T-helper 22 cell (primary cell): ENCODE measurements at places on chromosomes 6 and 20.

- DNase-seq: no peak
Observed at GRCh38 chr6:83167726-83168278, 25.3 kb downstream of the PGM3 start.

GRCh38 chr6:79821859-79822258 is 125.5 kb downstream of the ELOVL4 start:
- DNase-seq: no peak

GRCh38 chr6:28368522-28368921 is 18.8 kb downstream of the ZKSCAN3 start:
- no peak for DNase-seq

DNA sequence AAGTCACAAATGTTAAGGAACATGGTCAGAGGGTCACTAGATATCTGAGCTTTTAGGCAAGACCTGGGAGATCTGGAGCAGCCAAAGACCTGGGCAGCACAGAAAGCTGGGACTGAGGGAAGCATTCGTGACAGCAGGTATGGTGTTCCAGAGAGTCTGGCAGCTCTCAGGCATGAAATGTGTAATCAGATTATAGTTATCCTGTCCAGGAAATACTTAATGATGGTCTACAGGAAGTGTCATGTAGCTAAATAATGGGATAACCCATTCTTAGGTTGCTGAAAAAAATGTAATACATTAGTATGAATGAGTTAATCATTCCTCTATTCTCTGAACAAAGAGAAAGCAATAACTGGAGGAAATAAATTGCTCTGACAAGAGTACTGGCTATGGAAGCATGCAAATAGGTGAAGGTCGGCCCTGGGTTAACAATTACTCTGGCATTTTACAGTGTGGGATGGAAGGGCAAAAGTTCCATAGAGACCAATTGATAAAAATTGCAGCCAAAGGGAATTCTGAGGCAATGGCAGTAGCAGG is 740.5 kb downstream of the CBLN4 start:
- DNase-seq: no peak

- DNase-seq: no peak
Observed at GRCh38 chr6:46918806-46919205, 2.9 kb downstream of the ADGRF5 start.

GRCh38 chr6:36594816-36595643 is 868 bp downstream of the SRSF3 start:
- DNase-seq: no peak

GRCh38 chr6:168116975-168117899 is 38.2 kb upstream of the FRMD1 start:
- no peak for DNase-seq

GRCh38 chr20:44532981-44533331 is 11.1 kb upstream of the SERINC3 start:
- no peak for DNase-seq

DNA sequence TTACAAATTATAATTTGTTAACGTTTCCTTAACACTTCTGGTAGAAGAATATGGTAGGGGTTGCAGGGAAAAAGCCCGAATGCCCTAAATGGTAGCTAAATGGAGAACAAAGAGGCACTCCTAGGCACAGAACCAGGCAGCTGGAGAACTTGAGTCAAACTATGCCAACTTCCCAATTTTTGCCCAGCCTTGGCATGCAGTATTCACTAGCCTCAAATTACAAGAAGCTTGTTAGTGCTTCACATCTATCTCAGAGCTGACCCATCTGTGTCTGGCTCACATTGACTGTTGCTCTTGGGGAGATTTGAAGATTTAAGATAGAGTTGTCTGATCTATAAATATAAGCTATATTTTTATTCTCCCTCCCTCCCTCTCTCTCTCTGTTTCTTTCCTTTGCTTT is 19.4 kb upstream of the LRFN2 start:
- no peak for DNase-seq

- no peak for DNase-seq
Observed at GRCh38 chr6:1287103-1287591, 24.8 kb upstream of the FOXQ1 start.

DNA sequence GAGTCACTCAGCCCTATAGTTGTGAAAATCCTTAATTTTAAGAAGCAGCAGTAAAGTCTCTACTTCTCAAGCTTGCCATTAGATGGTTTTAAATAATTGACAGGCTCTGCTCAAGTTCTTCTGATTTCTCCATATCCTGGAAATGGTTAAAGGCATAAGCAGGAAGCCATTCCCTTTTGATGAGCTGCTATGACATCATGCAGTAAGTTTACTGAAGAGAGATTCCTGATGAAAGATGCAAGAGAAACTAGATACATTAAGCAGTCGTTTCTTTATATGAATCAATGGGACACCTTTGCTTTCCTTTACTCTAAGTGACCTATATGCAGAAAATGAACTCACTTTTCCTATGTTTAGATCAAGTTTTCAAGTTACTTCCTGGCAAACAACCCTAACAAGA is 9.8 kb downstream of the POPDC3 start:
- DNase-seq: no peak

- DNase-seq: no peak
Observed at GRCh38 chr20:10558635-10559187, 115.1 kb downstream of the JAG1 start.

DNA sequence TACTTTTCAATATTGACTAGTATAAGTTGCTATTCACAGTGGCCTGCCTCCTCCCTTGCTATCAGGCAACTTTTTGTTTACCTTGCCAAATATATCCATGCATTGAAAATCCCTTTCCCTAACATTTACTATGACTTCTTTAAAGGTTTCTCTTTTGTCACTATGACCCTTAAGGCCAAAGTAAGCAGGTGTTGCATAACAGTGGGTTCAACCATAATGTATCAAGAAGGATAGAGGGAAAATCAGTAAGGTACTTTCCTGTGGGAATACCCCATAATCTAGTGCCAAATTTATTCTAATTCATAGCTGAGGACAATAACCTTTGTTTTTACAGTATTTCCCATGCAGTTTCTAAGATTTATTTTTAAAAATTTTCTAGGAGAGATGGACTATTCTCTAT is 527.6 kb downstream of the CDKAL1 start:
- no peak for DNase-seq

- no peak for DNase-seq
Observed at GRCh38 chr6:78593898-78594667, 273.3 kb upstream of the IRAK1BP1 start.

DNA sequence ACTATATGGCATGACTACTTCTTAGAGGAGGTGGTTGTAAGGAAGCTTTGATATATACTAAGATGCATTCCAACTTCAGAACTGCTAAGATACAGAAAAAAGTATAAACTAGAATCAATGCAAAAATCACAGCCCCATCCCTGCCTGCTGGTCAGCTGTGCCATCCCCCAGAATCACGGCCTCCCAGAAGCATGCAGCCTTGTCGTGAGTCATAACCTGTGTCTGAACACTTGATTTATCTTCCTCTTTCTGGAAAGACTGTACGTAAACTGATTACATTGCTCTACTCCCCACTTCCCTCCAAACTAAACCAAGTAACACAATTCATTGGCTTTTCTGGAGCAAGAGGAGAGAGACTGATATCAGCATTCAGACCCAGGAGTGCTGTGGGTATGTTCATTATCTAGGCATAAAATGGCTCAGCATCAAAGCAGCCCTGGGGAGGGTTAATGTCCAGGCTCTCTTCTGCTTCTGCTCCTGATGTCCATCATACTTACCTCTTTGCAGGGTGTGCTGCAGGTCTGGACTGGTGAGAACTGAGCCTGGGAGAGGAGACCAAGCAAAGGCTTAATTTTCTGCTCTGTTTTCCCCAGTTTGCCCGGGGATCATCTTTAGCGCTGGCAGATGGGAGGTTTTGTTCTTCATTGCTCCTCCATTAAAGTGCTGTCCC is 18.4 kb downstream of the SCP2D1 start:
- DNase-seq: no peak

DNA sequence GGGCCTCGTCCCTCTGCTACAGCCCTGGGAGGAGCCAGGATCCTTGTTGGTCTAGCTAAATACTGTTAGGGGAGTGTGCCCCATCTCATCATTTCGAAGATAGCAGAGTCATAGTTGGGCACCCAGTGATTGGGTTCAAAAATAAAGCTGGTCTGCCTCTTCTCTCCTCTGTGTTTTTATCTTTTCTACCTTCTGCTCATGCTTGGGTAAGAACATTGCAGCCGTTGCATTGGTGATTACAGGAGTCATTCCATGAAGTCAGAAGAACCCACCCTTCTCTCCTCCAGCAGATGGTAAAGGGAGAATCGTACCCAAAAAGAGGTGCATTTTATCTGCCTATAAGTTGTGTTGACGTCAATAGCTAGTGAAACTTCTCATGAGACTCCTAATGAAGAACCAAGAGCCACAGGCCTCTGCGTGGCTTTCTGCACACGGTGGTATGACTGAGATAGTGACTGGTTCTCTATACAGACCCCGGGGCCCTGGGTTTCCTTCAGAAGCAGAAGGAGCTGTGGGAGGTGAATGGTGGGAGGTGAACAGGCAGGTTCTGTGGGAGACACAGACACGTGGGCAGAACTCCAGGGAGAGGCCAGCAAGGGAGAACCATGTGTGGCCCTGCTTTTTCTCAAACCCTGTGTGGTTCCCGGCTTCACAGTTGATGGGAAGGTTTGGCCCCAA is 5.7 kb upstream of the FAM209A start:
- no peak for DNase-seq

DNA sequence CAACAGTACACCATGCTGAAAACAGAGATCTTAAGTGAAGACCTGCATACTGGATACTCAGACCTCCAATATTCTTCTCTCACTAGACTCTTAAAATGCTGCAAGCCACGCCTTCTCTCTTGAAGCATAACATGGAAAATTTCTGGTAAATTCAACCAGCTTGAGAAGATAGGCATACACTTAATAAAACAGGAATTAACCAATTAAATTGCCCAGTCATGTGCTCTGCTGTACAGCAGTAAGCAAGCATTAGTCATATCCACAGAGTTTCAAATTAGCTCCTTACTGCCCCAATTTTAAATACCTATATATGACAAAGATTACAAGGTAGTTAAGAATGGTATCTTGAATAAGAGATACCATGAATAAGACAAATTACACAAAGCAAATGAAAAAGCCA is 53.8 kb downstream of the C6orf58 start:
- DNase-seq: no peak

DNA sequence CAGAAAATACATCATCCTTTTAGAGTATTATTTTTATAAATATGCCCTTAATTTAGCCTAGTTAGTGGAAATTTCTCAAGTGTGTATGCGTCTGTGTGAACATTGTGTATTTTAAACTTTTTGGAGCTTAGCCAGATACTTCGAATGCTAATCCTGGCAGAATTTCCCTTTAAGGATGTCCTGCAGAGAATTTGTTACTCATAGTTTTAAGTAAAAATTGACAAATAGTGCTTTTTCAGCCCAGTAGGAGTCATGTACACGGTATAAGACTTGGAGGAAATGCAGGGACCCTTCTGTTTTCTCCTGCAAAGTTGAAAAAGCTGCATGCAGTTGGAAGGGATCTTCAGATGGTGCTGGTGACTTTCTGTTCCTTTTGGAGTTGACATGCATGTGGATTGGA is at the start of gene FHL5:
Gene FHL5 (plus strand): TSS at position 243 of the 400 bp plus-strand sequence. CDS start 40,486 bp downstream, outside the sequence.
- DNase-seq: no peak

- no peak for DNase-seq
Observed at GRCh38 chr6:1383729-1384548, 5.4 kb upstream of the FOXF2 start.

- DNase-seq: no peak
Observed at GRCh38 chr20:48609491-48609978, 218.3 kb downstream of the PREX1 start.

DNA sequence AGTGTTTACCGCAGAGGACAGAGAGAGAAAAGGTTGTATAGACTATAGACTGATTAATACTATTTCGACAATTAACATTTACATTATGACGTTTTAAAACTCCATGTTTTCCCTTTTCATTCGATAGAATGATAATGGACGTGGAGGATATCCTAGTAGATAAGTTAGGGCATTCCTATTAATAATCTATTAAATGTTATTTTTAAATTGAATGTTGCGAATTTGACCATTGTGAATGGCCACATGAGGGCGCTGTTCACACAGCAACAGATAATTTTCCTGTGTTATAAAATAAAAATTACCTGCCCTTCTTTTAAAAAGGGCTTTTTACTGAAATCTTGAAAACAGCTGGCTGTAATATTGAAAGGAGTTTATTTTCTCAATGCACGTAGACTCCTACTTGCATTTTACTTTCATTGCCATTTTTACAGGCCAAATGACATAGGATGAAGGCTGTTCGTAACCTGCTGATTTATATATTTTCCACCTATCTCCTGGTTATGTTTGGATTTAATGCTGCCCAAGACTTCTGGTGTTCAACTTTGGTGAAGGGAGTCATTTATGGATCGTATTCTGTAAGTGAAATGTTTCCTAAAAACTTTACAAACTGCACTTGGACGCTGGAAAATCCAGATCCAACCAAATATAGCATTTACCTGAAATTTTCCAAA is 3.3 kb downstream of the ADGRB3 start:
- DNase-seq: no peak

- DNase-seq: no peak
Observed at GRCh38 chr6:160088069-160088783, 33.4 kb upstream of the SLC22A1 start.

DNA sequence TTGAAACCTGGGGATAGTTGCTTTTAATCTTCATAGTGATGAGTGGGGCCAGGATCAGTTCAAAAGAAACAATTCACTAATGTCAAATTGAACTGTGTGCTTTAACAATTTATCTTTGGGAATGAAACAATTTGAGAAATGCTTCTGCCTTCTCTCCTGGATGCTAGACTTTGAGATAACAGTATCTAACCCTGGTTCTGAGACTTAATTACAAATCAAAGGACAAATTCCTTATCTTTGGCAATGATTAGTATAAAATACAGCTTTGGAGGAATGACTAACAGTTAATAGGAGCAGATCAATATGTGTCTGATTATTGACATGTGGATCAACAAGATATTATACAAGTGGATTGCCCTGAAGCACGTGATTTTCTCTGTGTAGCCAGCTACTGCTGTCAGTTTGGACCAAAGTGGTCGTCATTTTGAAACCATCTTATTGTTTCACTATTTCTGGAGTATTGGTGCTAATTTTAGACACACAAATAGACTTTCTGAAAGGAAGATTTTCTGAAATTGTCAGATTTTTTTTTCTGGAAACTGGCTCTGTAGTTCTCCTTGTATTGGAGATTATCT is 6.2 kb upstream of the FLRT3 start:
- no peak for DNase-seq

GRCh38 chr20:13384132-13384531 is 163.1 kb downstream of the ISM1 start:
- DNase-seq: no peak

DNA sequence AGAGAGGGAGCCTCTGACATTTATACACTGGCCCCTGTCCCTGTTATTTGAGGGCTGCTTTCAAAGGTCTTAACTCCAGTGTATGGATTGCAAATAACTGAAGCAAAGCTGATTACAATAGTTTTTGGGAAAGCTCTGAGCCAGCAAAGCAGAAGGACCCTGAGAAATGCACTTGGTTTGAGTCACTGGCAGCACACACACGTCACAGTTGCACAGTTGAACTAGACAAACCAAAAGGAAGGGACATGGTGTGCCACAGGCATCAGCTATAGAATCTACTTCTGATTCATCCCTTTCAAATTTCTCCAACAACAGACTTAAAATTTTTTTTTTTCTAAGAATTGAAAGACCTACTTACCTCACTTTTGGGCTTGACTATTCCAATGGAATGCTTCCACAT is 56.4 kb downstream of the SNRNP48 start:
- DNase-seq: no peak

GRCh38 chr20:48332555-48332954 is 495.2 kb downstream of the PREX1 start:
- DNase-seq: no peak

GRCh38 chr20:14951707-14952418 is 614.5 kb upstream of the FLRT3 start:
- no peak for DNase-seq

- DNase-seq: no peak
Observed at GRCh38 chr6:39901116-39901655, 33.1 kb downstream of the MOCS1 start.
